ENCODE measurements at places on chromosomes 5 and 9. TPM values are rescaled to one million over a fixed set of nuclear protein-coding genes. Genes with fewer than 3 reads are reported as not detected.

DNA sequence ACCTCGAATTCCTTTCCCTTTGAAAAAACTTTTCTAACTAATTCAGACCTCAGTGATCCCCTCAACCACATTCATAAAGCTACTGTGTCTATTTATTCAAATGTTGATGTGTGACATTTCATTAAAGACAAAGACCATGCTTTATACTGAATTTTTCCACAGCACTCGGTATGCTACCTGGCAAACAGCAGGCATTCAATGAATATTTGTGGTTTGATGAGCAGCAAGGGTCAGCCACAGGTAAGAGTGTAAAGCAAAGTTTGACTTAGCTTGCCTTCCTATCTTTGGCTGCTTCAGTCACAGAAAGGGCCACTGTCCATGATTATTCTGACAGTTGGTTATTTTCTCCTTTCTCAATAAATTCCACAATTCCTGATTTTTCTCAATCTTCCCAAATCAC is 5.1 kb upstream of the CDC42SE2 start:
- peak; percentile 73 for DNase-seq

- peak; percentile 87 for DNase-seq
Measured at GRCh38 chr5:69525490-69525889, 32.9 kb downstream of the OCLN start.

- DNase-seq = peak; percentile 87
Measured at GRCh38 chr9:95023217-95024003, 294.1 kb downstream of the FANCC start.

GRCh38 chr9:33517373-33517772 is 6.7 kb upstream of the ANKRD18B start:
- peak; percentile 57 for DNase-seq

Gene DMRT3
- total RNA-seq = not detected

GRCh38 chr9:122370869-122371755 is at the start of gene PTGS1:
PTGS1 (plus strand) TSS chr9:122371024; CDS start chr9:122371085, 61 bp downstream.
- no peak for DNase-seq
